Lower lobe of right lung (tissue), 2 donors: ENCODE measurements at places on chromosomes 3 and 15. TPM values are rescaled to one million over a fixed set of nuclear protein-coding genes. Genes with fewer than 3 reads are reported as not detected.
A peak's percentile ranks its signal among the peaks of the same experiment; 100 is the strongest.

DNA sequence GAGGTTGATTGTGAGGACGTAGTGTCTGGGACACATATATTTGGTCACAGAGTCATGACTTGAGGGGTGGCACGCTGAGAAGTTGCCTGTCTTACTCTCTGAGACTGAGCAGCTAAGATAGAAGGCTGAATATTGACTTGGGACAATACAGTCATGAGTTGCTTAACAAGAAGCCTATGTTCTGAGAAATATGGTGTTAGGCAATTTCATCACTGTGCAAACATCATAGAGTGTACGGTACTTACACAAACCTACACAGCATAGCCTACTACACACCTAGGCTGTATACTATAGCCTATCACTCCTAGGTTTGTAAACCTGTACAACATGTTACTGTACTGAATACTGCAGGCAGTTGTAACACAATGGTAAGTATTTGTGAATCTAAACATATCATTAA is 30.3 kb upstream of the SPESP1 start:
- H3K36me3 ChIP-seq, result no peaks in the 10 kb centered on the region
- H3K27me3 ChIP-seq, result no peaks in the 10 kb centered on the region
- DNase-seq, result no peak
- no peak overlapping the region for H3K4me3 ChIP-seq

GRCh38 chr15:71496336-71496955 is 313.9 kb upstream of the NR2E3 start:
- H3K36me3 ChIP-seq, result no peaks in the 10 kb centered on the region
- no peak overlapping the region for H3K4me3 ChIP-seq
- H3K27ac ChIP-seq, result no peak overlapping the region

DNA sequence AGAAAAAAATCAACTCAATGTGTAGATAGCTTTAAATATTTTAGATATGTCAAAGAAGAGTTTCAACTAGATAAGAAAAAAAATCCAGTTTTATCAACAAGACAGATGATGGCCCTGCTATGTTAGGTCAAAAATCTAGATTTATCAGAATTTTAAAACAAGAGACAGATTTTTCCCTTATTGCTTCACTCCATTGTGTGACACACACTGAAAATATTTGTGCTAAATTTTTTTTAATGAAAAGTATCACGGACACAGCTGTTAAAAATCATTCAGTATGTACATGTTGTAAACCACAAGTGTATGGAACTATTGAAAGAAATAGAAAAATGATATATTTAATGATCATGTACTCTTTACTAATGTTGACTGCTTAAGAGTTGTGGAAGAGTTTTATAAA is 43.6 kb downstream of the FOXB1 start:
- peaks cover 5% of the 10 kb centered on the region for H3K27me3 ChIP-seq
- no peaks in the 10 kb centered on the region for H3K36me3 ChIP-seq
- no peak for DNase-seq
- no peak overlapping the region for H3K4me3 ChIP-seq
- no peaks in the 10 kb centered on the region for H3K4me1 ChIP-seq

The FEZF2 gene
- total RNA-seq, result not detected

- no peaks in the 10 kb centered on the region for H3K36me3 ChIP-seq
- no peaks in the 10 kb centered on the region for H3K4me1 ChIP-seq
- peaks cover 7% of the 10 kb centered on the region for H3K27me3 ChIP-seq
- no peak overlapping the region for H3K27ac ChIP-seq
- H3K4me3 ChIP-seq, result no peak overlapping the region
Observed at GRCh38 chr3:70488816-70489215, 176.4 kb upstream of the MDFIC2 start.

- H3K27me3 ChIP-seq, result no peaks in the 10 kb centered on the region
- H3K36me3 ChIP-seq, result no peaks in the 10 kb centered on the region
- no peak overlapping the region for H3K4me3 ChIP-seq
- no peak for DNase-seq
- H3K27ac ChIP-seq, result peak overlapping the region; percentile 31
Observed at GRCh38 chr3:28940530-28940929, 340.3 kb upstream of the RBMS3 start.

The CEP152 gene
- total RNA-seq, result 6.5 TPM

- no peaks in the 10 kb centered on the region for H3K27me3 ChIP-seq
- H3K4me1 ChIP-seq, result no peaks in the 10 kb centered on the region
- H3K4me3 ChIP-seq, result no peak overlapping the region
- no peak for DNase-seq
- H3K27ac ChIP-seq, result no peak overlapping the region
Observed at GRCh38 chr3:138059261-138059660, 49.3 kb downstream of the CLDN18 start.

DNA sequence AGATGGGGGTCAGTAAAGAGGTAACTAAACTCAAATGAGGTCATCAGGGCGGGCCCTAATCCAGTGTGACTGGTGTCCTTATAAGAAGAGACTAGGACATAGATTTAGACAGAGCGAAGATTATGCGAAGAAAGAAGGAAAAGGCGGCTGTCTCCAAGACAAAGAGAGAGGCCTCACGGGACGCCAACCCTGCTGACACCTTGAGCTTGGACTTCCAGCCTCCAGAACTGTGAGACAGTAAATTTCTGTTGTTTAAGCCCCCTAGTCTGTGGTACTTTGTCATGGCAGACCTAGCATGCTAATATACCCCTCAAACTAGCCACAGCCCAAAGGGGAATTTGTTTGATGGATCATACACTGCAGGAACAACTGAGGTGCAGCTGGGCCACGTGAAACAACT is 183.0 kb downstream of the ABHD5 start:
- peaks cover 8% of the 10 kb centered on the region for H3K4me1 ChIP-seq
- no peak overlapping the region for H3K27ac ChIP-seq
- no peaks in the 10 kb centered on the region for H3K36me3 ChIP-seq
- H3K4me3 ChIP-seq, result no peak overlapping the region
- H3K27me3 ChIP-seq, result peaks cover 9% of the 10 kb centered on the region

The PARP14 gene
- total RNA-seq, result 165 TPM

The FOXB1 gene
- not detected for total RNA-seq
